ENCODE measurements at places on chromosomes 3 and 15.

GRCh38 chr3:51686512-51687215 lies 15.6 kb downstream of the TEX264 start:
- DNase-seq = peak; percentile 60

DNA sequence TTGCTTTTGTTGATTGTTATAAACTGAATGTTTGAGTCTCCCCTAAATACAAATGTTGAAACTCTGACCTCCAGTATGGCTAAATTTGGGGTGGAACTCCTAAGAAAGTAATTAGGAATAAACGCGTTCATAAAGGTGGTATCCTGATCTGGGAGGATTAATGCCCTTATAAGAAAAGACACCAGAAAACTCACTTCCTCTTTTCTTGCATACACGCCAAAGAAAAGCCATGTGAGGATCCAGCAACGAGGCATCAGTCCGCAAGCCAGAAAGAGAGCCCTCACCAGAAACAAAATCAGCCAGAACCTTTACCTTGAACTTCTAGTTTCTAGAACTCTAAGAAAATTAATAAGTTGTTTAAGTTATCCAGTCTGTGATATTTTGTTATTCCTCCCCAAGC lies 37.4 kb upstream of the AZI2 start:
- no peak for DNase-seq

DNA sequence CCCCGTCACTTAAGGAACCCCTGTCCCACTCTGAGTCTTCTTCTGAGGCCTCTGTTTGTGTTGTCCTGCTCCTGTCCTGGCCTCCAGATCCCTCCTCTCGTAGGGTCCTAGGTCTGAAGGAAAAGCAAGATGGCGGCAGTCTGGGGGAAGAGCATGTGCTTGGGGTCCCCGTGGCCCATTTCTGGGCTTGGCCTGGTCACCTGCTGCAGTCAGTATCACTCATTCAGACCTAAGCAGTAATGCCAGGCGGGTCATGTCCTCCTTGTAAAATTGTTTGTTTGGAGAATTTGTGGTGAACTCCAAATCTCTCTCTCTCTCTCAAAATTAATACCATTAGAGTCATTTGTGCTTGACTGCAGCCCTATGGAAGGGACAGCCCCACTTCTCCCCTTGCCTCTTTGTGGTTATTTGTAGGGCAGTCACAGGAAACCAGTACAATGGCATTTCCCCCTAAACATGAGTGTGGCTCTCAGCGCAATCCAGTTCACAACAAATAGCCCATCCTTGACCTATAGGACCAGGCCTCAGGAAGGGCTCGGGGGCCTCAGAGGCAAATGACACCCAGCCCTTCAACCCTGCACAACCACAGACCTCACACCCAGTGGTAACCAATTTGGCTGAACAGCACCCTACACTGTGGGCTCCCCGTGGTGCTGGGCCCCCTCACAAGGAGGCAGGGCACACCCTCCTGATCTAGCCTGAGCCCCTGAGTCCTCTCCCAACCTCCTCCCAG lies 173.5 kb downstream of the OR4M2 start:
- DNase-seq = no peak

DNA sequence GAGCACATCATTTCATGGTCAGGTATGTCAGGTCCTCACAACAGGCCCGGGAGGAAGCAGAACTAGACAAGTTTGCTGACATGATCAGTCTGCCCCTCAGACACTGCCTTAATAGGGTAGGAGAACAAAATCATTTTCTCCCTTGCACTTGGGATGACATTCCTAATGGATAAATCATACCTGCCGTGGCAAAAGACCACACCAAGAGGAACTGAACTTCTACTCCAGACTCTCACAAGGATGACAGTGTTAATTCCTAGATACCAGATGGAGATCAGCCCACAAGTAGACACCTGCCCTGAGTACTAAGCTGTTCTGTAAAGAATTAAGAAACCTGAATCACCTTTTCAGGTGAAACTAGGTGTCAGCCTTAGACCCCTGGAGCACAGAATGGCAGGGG lies 19.5 kb downstream of the SIAH2 start:
- no peak for DNase-seq

DNA sequence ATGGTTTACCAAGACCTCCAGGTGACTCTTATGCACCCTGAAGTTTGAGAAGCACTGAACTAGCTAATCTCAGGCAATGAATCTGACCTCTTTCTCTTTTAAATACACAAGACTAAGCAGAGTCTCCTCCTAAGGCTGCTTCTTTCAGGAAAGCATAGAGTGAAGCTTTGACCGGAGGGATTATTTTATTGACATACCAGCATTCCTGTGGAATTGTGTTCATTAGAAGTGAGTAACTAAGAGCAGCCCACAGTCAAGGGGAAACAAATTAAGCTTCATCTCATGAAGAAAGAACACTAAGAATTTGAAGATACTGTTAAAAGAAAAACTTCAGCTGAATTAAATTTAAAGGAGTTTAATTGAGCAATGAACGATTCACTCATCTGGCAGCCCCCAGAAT lies 963.5 kb downstream of the NTRK3 start:
- no peak for DNase-seq

- DNase-seq = no peak
Observed at GRCh38 chr15:35013370-35013769, 25.3 kb upstream of the ZNF770 start.

GRCh38 chr15:73699249-73700040 lies 15.3 kb downstream of the CD276 start:
- DNase-seq = no peak

- no peak for DNase-seq
Observed at GRCh38 chr15:64246364-64247189, 83.8 kb upstream of the PPIB start.

Data from activated CD4-positive, alpha-beta T cell treated with anti-CD3 and anti-CD28 coated beads, Interleukin-2, amount 50 U/mL, for 24 hours (primary cell).